ENCODE measurements at places on chromosomes 6 and 20.

DNA sequence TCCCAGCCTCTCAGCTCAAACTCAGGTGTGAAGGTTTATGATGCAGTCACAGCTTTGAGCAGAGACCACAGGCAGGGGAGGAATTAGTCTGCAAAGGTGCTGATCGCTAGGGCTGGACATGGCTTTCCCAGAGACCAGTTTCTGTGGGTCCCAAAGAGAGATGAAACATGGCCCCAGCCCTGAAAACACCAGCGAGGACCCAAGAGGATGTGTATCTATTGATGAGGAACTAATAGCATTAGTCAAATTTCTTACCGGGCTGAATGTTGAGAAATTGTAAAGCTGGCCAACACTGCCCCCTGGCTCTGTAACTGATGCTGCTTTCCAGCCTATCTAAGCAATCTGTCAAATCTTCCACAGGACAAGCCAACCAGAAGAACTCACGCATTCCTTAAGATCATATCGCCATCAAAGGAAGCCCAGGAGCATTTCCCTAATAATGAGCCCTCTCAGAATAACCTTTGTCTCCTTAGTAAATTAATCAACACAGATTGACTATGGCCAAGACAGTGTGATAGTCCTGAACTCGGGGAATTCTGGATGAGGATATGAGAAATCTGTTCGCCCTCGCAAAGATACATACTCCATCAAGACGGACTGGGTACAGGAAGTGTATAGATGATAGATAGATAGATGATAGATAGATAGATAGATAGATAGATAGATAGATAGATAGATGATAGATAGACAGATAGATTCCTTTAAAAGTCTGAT is 7.8 kb upstream of the ACSS1 start:
- no peaks in the 10 kb centered on the region for H3K4me1 ChIP-seq

- no peaks in the 10 kb centered on the region for H3K36me3 ChIP-seq
- peaks cover 3% of the 10 kb centered on the region for H3K27me3 ChIP-seq
- no peak overlapping the region for H3K27ac ChIP-seq
- peak; percentile 62 for DNase-seq
- no peaks in the 10 kb centered on the region for H3K4me1 ChIP-seq
These were observed 40.3 kb upstream of the ANGPT4 start for GRCh38 chr20:956330-956951.

DNA sequence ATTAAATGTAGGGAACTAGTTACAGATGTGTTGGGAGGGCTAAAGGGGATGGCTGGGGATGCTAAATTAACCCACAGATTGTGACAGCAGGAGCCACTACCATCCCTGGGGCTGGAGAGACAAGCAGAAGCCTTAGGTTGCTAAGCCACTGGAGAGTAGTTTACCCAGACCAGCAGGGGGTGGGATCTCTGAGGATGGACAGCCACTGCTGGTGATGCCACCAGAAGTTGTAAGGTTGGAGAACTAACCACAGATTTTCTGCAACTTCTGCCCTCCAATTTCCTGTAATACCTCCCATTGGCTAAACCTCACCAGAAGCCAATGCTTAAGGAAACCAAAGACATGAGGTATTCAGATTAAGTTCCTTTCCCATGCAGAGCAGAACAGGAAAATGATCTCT is 139.6 kb upstream of the NOX3 start:
- H3K27me3 ChIP-seq, result no peaks in the 10 kb centered on the region
- H3K4me3 ChIP-seq, result no peak overlapping the region
- H3K36me3 ChIP-seq, result no peaks in the 10 kb centered on the region
- H3K27ac ChIP-seq, result no peak overlapping the region
- no peak for DNase-seq
- H3K4me1 ChIP-seq, result no peaks in the 10 kb centered on the region

- H3K27ac ChIP-seq, result no peak overlapping the region
- no peaks in the 10 kb centered on the region for H3K36me3 ChIP-seq
- no peak for DNase-seq
- H3K4me1 ChIP-seq, result no peaks in the 10 kb centered on the region
These were observed 554.5 kb upstream of the AGPAT4 start for GRCh38 chr6:161828355-161828754.

DNA sequence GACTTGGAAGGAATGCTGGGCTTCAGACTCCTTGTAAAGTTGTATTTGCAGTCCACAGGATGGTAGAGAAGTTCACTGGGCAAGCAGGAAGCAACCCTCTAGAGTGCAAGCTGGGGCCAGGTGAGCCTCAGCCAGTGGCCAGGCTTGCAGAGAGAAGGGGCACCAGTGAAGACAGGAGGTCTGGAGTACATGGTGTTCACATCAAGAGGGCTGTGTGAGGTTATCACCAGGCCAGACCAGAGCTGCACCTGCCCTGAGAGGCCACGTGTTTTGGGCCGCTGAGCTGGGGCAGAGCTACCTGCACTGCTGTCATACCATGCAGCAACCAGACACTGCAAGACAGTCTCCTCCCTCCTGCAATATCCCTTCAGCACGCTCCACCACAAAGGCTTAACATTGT is 79.0 kb downstream of the SH3BGRL2 start:
- H3K27me3 ChIP-seq, result no peaks in the 10 kb centered on the region
- no peaks in the 10 kb centered on the region for H3K36me3 ChIP-seq
- no peak for DNase-seq
- H3K27ac ChIP-seq, result no peak overlapping the region

DNA sequence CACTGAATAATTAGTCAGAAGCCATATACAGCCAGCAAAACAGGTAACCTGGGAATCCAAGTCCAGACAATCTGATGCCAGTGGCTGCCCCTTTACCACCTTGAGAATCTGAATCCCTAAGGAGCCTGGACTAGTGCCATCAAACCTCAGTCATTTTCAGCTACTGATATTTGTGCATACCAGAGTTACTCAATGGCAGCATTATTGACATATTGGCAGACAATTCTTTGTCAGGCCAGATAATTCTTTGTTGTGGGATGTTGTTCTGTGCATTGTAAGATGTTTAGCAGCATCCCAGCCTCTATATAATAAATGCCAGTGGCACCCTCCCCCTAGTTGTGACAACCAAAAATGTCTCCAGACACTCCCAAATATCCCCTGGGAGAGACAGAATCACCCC is 3.2 kb upstream of the EIF2S2 start:
- no peaks in the 10 kb centered on the region for H3K27me3 ChIP-seq
- peaks cover 14% of the 10 kb centered on the region for H3K4me1 ChIP-seq
- no peak for DNase-seq
- H3K36me3 ChIP-seq, result no peaks in the 10 kb centered on the region
- H3K27ac ChIP-seq, result no peak overlapping the region

DNA sequence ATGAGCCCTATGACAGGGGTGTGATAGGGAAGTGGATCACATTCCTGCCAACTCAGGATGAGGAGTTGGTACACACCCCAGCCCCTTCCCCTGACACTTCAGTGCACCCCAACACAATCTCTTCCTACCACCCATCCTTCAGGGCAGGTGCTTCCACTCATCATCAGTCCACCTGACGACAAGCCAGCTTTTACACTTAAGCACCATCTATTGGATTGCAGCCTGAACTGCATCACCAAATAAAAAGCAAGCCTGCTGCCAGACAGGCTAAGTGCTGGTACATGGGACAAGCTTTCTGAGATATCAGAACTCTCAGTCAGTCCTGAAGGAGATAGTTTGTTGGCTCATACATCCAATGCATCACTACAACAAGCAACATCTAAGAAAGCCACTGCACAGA is 69.0 kb upstream of the TMEM200A start:
- H3K27ac ChIP-seq, result no peak overlapping the region
- no peaks in the 10 kb centered on the region for H3K36me3 ChIP-seq
- H3K4me1 ChIP-seq, result no peaks in the 10 kb centered on the region
- H3K27me3 ChIP-seq, result no peaks in the 10 kb centered on the region
- H3K4me3 ChIP-seq, result no peak overlapping the region

GRCh38 chr6:165804331-165805066 is 141.5 kb upstream of the PDE10A start:
- H3K27ac ChIP-seq, result no peak overlapping the region
- H3K27me3 ChIP-seq, result no peaks in the 10 kb centered on the region
- no peaks in the 10 kb centered on the region for H3K4me1 ChIP-seq
- DNase-seq, result no peak

DNA sequence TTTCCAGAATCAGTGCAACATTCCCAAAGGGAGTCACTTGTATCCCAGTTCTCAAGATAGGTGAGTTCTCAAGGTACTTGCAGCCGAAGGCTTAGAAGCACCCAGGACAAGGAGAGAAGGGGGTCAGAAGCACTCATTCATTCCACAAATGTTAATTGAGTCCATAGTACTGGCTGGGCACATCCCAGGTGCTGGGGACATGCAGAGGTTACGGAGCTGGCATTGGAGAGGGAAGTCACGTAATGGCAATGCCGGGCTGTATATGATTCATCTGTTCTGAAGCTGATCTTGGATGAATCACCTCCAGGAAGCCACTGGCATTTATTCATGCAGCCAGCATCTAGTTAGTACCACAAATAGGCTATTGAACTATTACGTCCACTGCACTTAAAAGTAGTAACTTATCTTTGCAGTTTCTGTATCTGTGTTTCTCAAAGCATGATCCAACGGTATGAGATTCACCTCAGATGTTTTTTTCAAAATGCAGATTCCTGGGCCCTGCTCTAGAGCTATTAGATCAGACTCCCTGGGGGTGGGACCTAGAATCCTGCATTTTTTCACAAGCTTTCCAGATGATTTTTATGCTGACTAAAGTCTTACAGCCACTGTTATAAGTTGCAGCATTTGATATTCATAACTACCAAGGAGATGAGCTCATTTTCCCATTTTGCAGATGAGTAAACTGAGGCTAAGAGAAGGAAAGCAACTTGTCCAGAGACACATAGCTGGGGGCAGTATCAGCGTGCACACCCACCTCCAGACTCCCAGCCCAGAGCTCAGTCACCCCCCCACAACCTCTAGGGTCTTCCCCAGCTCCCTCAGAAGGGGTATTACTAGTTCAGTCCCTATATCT is 44.1 kb upstream of the ID1 start:
- DNase-seq, result no peak
- H3K27me3 ChIP-seq, result no peaks in the 10 kb centered on the region
- peaks cover 38% of the 10 kb centered on the region for H3K36me3 ChIP-seq
- peaks cover 9% of the 10 kb centered on the region for H3K4me1 ChIP-seq
- no peak overlapping the region for H3K27ac ChIP-seq
- no peak overlapping the region for H3K4me3 ChIP-seq

GRCh38 chr20:31808481-31808880 is 10.7 kb upstream of the MYLK2 start:
- no peaks in the 10 kb centered on the region for H3K36me3 ChIP-seq
- H3K4me1 ChIP-seq, result peaks cover 9% of the 10 kb centered on the region

DNA sequence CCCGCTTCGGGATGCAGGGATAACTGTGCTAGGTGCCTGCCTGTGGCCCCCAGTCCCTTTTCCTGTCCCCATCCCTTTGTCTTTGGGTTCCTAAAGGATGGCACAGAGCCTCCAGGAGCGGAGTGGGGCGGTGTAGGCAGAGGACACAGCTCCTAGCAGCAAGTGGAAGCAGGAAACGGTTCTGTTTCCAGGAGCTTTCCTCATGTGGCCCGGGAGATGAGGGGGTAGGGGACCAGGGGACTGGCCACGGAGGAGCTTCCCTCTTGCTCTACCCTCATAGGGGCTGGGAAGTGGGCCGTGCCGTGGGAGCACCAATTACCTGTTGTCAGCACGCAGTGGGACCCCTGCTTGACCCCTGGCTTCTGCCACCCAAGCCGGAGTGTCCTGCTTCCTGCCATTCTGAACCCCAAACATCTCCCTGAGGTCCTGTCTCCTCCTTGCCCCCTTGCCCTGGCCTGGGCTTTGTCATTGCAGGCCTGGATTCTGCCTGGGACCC is 76.9 kb downstream of the SRC start:
- H3K4me1 ChIP-seq, result no peaks in the 10 kb centered on the region
- no peaks in the 10 kb centered on the region for H3K36me3 ChIP-seq

DNA sequence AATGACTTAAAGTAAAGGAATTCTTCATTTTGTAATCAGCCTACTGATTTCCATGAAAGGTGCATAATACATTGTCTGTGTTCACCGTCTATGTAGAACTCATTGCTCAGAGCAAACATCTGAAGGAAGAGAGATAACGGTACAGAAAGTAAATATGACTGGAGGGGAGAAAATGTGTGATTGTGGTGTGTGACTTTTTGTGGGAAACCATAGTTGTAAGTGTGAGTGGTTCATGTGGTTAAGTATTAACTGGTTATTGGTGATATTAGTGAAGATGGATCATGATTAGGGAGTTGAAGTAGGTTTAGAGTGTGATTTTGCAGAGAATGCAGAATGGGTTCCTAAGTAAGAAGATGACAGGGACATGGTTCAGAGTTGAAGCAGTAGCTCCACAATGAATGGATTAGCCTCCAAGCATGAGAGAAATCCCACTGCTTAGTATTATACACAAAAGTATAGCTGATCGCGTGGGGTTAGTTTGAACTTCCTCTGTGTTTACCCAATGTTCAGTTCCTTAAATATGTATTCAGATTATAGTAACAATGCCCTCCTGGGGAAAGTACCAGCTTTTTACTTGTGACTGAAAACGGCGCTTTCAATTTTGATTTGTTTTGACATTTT is 368.9 kb downstream of the UTRN start:
- no peak overlapping the region for H3K4me3 ChIP-seq
- H3K4me1 ChIP-seq, result peaks cover 57% of the 10 kb centered on the region
- peak overlapping the region; percentile 24 for H3K27ac ChIP-seq
- no peaks in the 10 kb centered on the region for H3K36me3 ChIP-seq
- DNase-seq, result peak; percentile 11

- peak overlapping the region; percentile 47 for H3K4me3 ChIP-seq
- peaks cover 11% of the 10 kb centered on the region for H3K4me1 ChIP-seq
- no peak overlapping the region for H3K27ac ChIP-seq
- no peaks in the 10 kb centered on the region for H3K36me3 ChIP-seq
- H3K27me3 ChIP-seq, result peaks cover 10% of the 10 kb centered on the region
These were observed 12.4 kb upstream of the NPBWR2 start for GRCh38 chr20:64119681-64120341.

DNA sequence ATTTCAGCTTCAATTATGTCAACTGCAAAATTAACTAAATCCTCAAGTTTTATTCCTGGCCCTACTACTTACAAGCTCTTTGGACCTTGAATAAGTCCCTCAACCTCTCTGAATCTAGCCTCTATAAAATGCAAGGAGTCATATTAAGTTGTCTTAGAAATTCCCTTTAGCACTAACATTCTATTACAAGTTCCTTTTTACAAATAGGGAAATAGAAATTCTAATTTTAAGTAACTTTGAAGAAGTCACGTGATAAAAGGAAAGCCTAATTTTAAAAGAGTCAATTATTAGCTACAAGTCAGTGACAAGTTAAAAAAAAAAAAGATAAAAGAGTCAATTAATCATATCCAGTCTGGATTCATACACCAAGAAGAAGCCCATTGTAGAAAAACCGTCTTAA is 24.6 kb upstream of the GTF3C6 start:
- H3K36me3 ChIP-seq, result no peaks in the 10 kb centered on the region
- DNase-seq, result no peak
- H3K27me3 ChIP-seq, result no peaks in the 10 kb centered on the region
- H3K27ac ChIP-seq, result no peak overlapping the region
- H3K4me3 ChIP-seq, result no peak overlapping the region
- no peaks in the 10 kb centered on the region for H3K4me1 ChIP-seq

All from CD4-positive, alpha-beta memory T cell (primary cell).